ENCODE measurements at places on chromosomes 2 and 18. TPM values are rescaled to one million over a fixed set of nuclear protein-coding genes. Genes with fewer than 3 reads are reported as not detected.

SPC25 gene
- 32.6 TPM for total RNA-seq

GBX2 gene
- 2.4 TPM for total RNA-seq

SLC23A3 gene
- 7.1 TPM for total RNA-seq

KHK gene
- 7.9 TPM for total RNA-seq

- no peak overlapping the region for H3K27ac ChIP-seq
- no peaks in the 10 kb centered on the region for H3K4me1 ChIP-seq
- no peaks in the 10 kb centered on the region for H3K36me3 ChIP-seq
- no peak overlapping the region for H3K4me3 ChIP-seq
- H3K27me3 ChIP-seq = no peaks in the 10 kb centered on the region
- no peak for DNase-seq
Observed at GRCh38 chr2:45003579-45004551, 5.4 kb downstream of the SIX2 start.

- H3K27ac ChIP-seq = no peak overlapping the region
- no peak overlapping the region for H3K4me3 ChIP-seq
- H3K36me3 ChIP-seq = no peaks in the 10 kb centered on the region
- no peaks in the 10 kb centered on the region for H3K27me3 ChIP-seq
Observed at GRCh38 chr2:131431336-131431735, 44.6 kb upstream of the TUBA3D start.

DNA sequence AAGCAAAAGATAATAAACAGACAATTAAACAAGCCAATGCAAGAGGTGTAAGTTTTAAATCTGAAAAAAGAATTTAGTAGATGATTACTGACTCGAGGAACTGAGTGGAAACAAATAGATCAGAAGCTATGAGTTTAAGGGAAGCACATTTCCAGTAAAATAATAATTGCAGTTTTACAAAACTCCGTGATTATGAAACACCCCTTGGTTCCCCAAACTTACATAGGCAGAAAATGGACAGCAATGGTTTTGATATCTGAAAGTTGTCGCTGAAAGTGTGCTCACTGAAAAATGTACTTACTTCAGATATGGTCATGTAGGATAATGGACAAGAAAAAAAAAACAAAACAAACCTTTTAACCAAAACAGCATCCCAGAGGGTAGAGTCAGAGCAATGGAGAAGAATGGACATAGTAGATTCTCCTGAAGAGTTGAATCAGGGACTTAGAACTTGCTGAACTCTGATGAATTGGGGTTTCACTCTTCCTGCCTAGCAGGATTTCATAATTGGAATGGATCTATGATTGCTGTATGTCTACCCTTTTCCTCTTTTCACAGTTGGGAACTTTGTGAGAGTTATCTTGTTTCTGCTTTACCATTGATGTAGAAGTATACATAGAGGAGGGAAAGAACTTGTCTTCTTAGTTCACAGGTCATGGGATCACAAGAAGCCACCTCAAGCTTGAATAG is 305.6 kb upstream of the ZEB2 start:
- no peak for DNase-seq
- no peaks in the 10 kb centered on the region for H3K36me3 ChIP-seq
- no peak overlapping the region for H3K27ac ChIP-seq
- H3K4me3 ChIP-seq = no peak overlapping the region
- no peaks in the 10 kb centered on the region for H3K4me1 ChIP-seq
- H3K27me3 ChIP-seq = no peaks in the 10 kb centered on the region

DNA sequence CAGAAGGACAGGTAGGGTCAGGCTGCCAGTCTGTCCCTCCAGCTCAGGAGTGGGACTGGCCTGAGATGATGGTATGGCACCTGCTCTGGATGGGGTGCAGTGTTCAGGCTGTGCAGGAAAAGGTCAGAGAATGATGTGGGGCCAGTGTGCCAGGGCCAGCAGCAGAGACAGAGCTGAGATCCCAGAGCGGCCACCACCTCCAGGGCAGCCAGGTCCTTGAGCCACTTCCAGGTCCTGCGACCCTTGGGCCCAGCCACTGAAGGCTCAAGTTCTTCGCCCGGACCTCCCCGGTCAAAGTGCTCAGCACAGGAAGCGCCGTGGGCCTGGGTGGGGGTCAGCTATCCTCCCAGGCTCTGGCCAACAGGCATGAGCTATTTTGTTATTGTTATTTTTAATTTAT is 12.1 kb upstream of the ARMC9 start:
- no peak overlapping the region for H3K27ac ChIP-seq
- no peaks in the 10 kb centered on the region for H3K36me3 ChIP-seq
- H3K4me1 ChIP-seq = no peaks in the 10 kb centered on the region
- H3K27me3 ChIP-seq = no peaks in the 10 kb centered on the region
- DNase-seq = no peak

GRCh38 chr2:38181806-38182491 is 106.0 kb upstream of the CYP1B1 start:
- H3K4me1 ChIP-seq = no peaks in the 10 kb centered on the region
- no peaks in the 10 kb centered on the region for H3K27me3 ChIP-seq
- no peak overlapping the region for H3K27ac ChIP-seq

DNA sequence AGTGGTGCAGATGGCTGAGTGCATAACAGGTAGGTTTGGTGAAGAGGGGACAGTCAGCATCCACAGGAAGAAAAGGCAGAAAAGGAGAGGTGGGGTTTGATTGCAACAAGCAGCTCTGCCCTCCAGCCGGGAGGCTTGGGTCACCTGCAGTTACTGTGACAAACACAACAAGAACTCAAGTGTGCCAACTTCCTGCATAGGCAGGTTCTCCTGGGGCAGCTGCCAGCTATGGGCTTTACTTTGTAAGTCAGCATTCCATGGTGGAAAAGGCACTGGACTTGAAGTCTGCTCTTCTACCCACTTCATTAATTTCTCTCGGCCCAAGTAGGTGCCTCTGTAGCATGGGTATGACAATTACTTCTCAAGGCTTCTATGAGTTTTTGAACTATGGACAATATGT is 98.9 kb downstream of the MYT1L start:
- no peak for DNase-seq
- no peaks in the 10 kb centered on the region for H3K4me1 ChIP-seq
- no peak overlapping the region for H3K27ac ChIP-seq
- H3K36me3 ChIP-seq = no peaks in the 10 kb centered on the region

- H3K27me3 ChIP-seq = no peaks in the 10 kb centered on the region
- no peaks in the 10 kb centered on the region for H3K4me1 ChIP-seq
- no peaks in the 10 kb centered on the region for H3K36me3 ChIP-seq
Observed at GRCh38 chr18:30709595-30709994, 332.9 kb downstream of the DSC3 start.

GRCh38 chr2:208415897-208416296 is 9.3 kb downstream of the PTH2R start:
- H3K27ac ChIP-seq = no peak overlapping the region
- H3K27me3 ChIP-seq = no peaks in the 10 kb centered on the region
- no peaks in the 10 kb centered on the region for H3K36me3 ChIP-seq
